ENCODE measurements at places on chromosomes 11 and 22. TPM values are rescaled to one million over a fixed set of nuclear protein-coding genes. Genes with fewer than 3 reads are reported as not detected.

- DNase-seq, result peak; percentile 75
Measured at GRCh38 chr11:44632466-44633123, 67.1 kb downstream of the CD82 start.

- DNase-seq, result no peak
Measured at GRCh38 chr11:10474551-10474950, 19.5 kb downstream of the AMPD3 start.

GRCh38 chr11:61062181-61062930 lies 39.9 kb upstream of the CD5 start:
- peak; percentile 15 for DNase-seq

Gene HBE1
- 0.81 TPM for total RNA-seq

- no peak for DNase-seq
Measured at GRCh38 chr11:20125927-20126326, 34.3 kb downstream of the DBX1 start.

Gene WT1
- 1.3 TPM for total RNA-seq

- DNase-seq, result no peak
Measured at GRCh38 chr11:92707665-92708064, 261.8 kb upstream of the MTNR1B start.

GRCh38 chr22:44906248-44906936 lies 103.4 kb downstream of the PHF21B start:
- DNase-seq, result peak; percentile 22

GRCh38 chr22:22125579-22126468 lies 118.8 kb upstream of the VPREB1 start:
- no peak for DNase-seq

DNA sequence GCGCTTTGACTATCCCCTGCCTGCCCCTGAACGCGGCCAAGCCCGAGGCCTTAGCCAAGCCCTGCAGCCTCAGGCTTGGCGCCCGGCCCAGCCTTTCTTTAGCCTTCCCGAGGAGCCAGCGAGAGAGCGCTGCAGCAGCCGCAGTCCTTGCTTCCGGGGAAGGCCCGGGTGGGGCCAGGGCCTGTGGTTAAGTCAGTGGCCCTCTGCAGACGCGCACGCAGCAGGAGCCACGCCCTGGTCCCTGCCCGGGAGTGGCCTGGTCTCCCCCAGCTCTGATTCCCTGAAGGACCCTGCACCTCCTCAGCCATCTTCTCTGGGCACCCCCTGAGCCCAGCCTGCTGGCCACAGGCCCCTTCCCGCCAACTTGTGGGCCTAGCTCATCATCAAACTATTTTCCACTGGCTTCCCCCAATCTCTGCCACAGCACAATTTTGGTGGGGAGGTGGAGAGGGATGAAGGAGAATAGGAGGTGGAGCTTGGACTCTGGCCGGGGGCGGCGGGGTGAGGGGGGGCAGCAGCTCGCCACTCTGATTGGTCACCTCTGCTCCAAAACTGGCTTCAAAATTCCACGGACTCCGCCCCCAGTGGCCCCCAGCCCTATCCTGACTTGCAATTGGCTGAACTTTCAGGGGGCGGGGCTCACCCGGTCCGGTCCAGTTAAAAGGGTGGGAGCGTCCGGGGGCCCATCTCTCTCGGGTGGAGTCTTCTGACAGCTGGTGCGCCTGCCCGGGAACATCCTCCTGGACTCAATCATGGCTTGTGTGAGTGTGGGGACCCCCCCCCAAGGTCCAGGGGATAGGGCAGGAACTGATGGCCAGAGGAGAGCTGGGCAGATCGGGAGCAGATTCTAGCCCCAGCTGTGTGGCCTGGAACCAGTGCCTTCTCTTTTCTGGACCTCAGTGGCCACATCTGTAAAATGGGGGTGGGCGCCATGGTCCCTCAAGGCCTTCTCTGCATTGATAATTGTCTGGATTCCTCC lies at the start of gene LGALS1:
Gene LGALS1 (plus strand): TSS at position 686 of the 979 bp plus-strand sequence. CDS start 67 bp downstream, at position 753.
- DNase-seq, result peak; percentile 86

DNA sequence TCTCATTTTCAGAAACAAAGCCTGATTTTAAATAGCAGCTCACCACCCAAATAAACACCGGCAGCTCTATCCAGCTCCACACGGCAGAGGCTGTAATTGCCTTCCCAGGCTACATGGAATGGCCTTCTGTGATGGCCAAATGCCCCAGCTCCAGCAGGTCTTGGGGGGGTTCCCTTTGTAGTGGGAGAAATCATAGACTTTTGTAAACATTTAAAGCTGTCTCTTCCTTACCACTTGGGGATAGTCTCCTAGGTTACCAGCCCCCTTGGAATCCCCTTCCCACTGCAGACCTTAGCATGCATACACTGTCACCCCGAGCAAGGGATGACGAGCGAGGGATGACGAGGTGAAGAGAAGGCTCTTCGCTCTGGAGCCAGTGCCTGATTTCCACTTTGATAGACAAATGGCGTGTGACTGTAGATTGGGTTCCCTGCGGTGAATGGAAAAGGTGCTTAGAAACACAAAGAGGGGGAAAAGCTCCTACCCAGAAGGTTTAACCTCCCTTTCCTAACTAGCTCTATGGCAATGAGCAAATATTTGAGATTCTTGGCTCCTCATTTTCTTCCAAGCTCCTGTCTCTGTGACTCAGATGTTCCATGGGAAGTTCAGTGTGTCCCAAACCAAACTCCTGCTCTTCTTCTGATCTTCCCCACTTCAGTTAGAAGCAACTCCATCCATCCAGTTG lies 108.0 kb upstream of the CADM1 start:
- DNase-seq, result peak; percentile 78

GRCh38 chr11:115643549-115644270 lies 139.5 kb upstream of the CADM1 start:
- no peak for DNase-seq

DNA sequence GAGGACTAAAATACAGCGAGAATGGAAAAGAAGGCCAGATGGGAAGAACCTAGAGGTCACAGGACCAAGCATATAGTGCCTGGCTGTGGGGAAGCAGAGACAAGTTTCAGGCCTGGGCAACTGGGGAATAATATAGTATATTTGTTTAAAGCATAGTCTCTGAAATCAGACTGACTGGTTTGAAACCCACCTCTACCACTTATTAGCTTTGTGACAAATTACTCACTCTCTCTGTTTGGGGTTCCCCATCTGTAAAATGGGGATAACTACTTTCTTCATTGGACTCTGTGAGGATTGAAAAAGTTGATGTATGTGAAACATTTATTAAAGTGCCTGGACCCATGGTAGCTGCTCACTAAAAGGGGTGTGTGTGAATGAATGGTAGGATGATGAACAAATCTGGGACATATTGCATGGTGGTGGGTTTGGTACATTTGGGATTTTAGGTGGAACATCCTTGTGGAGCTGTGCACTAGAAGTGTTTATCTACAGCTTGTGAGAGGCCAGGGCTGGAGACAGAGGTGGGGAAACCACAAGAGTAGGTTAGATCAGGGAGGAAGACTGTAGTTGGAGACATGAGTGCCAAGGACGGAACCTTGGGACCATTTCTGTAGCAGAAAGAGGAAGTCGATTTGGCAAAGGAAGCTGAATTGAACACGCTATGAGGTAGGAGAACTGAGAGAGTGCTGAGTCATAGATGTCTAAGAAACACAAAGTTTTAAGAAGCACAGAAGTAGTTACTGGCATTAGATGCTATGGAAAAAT lies 52.6 kb downstream of the SWAP70 start:
- DNase-seq, result no peak

Gene PLAAT2
- not detected for total RNA-seq

GRCh38 chr11:66315921-66316811 lies 678 bp downstream of the CD248 start:
- no peak for DNase-seq

Gene RAB36
- total RNA-seq, result 2.6 TPM

DNA sequence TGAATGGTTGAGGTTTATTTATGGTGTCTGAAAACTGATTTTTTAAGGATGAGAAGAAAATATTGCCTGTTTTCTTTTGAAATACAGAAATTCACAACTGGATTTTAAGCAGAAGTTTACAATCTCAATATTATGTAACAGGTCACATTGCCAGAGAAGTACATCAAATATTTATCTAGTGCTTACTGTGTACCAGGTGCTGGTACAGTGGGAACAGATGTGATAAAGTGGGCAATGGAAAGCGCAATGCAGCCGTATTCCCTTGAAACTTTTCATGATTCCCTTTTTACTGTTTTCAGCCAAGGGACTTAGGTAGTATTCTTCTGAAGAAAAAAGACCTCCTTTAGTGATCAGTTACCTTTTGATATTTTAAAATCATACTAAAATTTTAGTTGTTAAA lies 49.6 kb downstream of the TTC17 start:
- DNase-seq, result no peak

DNA sequence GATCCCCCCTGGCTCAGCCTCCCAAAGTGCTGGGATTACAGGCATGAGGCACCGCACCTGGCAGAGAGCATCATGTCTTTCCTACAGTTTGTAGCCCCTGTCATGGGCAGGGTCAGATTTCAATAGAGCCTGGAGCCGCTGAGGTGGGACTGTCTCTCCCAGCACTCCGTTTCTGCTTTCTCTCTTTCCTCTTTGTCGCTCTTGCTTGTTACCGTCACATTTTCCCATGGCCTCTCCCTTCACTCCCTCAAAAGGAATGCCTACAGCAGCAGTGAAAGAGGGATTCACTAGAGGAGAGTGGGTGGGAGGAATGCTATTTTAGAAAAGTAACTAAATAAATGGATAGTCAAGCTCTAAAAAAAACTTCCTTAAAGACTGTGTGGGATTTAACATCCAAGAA lies 136.7 kb upstream of the TTC12 start:
- no peak for DNase-seq

DNA sequence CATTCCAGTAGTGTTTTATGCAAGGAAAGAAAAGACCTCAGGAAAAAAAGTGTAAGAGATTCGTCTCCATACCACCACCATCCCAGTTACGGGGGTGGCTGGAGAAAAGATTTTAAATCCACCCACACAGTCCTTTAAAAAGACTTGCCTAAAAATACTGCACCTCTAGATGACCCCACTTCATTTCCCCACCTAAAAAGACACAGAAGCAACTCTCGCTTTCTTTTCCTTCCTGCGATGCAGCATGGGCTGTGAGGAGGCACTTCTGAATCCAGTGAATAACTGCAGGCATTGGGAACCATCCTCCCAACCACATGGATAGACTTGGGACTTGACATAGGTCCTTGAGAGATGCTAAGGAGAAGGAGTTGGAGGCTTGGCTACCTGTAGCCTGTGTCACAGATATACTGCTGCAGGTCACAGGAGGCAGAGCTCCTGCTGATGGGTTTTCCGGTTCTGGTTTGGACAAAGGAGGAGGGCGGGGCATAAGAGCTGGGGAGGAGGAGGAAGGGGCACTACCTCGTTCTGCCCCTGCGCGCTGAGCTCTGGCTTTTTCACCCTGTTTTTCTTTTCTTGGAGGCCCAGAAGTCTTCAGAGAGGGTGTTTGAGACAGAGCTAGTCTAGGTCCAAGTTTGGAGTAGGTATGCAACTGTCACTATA lies 285.9 kb downstream of the NTM start:
- peak; percentile 92 for DNase-seq

Gene KBTBD4
- total RNA-seq, result 14.8 TPM

- no peak for DNase-seq
Measured at GRCh38 chr11:110894224-110894623, 182.0 kb upstream of the ARHGAP20 start.

Gene ZNF214
- total RNA-seq, result 12.1 TPM

DNA sequence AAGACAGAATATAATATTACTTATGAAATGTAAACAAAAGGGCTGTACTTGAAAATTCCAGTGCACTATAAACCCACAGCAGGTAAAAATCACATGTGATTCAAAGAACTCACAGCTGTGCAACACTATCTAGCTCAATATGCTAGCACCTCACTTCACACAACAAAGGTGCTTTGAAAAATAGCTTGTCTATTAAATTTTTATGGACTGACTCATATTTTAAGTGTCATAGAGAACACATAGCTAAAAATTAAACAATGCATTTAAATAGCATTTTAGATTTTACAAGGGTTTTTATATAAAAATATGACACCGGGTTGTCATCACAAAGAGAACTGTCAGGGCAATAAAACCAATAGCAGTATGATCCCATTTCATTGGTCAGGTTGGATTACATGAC lies 1390.5 kb upstream of the TENM4 start:
- no peak for DNase-seq

DNA sequence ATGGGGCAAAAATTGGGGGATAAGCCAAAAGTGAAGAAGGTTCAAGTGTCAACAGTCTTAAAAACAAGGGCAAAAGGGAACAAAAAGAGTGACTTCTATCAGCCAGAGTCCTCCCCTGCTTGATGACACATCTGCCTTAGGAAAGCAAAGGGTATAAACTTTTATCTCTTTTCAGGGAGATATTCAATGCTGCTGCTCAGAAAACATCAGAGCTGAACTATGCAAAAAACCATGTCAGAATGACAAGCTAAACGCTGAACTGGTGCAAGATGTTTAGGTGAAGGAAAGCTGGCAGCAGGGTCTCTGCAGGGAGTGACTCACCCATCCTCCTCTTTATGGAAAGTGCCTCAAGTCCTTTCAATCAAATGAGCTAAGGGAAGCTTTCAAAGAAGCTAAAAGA lies 24.7 kb downstream of the ALG9 start:
- peak; percentile 46 for DNase-seq

Gene FAM111A
- 33.7 TPM for total RNA-seq

GRCh38 chr22:29641042-29641699 lies 37.7 kb downstream of the NF2 start:
- no peak for DNase-seq

DNA sequence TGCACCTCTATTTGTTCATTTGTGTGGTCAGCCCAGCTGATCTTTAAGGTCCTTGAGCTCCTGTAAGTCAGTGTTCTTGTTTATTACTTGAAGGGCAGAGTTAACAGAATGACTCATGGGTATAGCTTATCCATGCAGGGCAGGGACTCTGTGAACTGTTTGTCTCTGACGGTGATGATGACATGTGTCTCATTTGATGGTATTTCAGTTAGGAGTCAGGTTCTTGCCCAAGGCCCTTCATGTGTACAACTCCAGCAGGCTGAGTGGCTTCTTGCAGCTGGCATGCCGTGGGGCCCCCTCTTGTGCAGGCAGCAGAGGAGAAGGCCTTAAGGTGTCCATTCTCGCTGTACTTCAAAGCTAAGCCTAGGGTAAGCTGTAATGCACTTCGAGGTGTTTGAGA lies 165.1 kb downstream of the DBX1 start:
- no peak for DNase-seq

DNA sequence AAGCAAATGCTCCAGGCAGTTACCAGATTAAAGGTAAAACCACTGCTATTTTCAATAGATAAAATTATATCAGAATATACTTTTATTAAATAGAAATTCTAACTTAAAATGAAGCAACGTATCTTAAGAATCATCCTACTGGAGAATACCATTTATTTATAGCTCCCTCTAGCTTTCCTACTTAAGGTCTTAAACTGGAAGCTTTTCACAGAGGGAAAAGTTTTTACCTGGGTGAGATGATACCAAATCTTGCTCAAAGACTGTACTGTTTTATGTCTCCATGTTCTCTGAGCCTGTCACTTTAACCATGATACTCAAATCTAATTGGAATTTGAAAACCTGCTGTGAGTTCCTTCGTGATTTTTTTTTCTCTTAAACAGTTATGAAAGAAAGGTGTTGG lies 291.8 kb downstream of the AASDHPPT start:
- DNase-seq, result no peak

All from endodermal cell (in vitro differentiated cells).